Activated CD4-positive, alpha-beta memory T cell treated with anti-CD3 and anti-CD28 coated beads, Interleukin-2, amount 10 ng/mL, durations not matched to agents 7 days and 5 days (primary cell): ENCODE measurements at places on chromosomes 2 and 18.

DNA sequence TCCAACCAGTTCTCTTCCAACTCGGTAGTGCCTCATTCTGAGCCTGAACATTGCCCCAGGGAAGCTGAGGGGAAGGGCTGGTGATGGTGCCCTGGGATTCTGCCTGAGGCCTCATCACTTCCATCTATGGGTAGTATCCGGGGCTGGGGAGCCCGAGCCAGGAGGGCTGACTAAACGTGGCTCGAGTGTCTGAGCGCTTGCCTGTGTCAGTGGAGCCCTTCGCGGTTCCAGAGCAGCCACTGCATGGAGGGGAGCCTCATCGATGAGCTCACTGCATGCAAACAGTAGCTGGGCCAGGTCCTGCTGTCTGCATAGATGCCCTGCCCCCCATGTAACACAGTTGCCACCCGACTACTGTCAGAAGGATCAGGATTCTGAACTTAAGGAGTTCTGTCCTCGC lies 129.3 kb downstream of the GLI2 start:
- no peaks in the 10 kb centered on the region for H3K36me3 ChIP-seq
- no peak overlapping the region for H3K27ac ChIP-seq
- no peak for DNase-seq
- no peak overlapping the region for H3K4me3 ChIP-seq

GRCh38 chr18:22872900-22873537 lies 60.1 kb upstream of the RBBP8 start:
- H3K4me3 ChIP-seq, result peak overlapping the region; percentile 3
- peaks cover 4% of the 10 kb centered on the region for H3K27me3 ChIP-seq
- no peaks in the 10 kb centered on the region for H3K36me3 ChIP-seq
- DNase-seq, result no peak

GRCh38 chr2:150292807-150293206 lies 194.7 kb downstream of the RND3 start:
- no peaks in the 10 kb centered on the region for H3K4me1 ChIP-seq
- no peaks in the 10 kb centered on the region for H3K27me3 ChIP-seq
- H3K36me3 ChIP-seq, result no peaks in the 10 kb centered on the region
- no peak for DNase-seq
- H3K27ac ChIP-seq, result no peak overlapping the region
- no peak overlapping the region for H3K4me3 ChIP-seq

GRCh38 chr2:37020212-37020886 lies 54.0 kb upstream of the STRN start:
- H3K4me1 ChIP-seq, result no peaks in the 10 kb centered on the region
- peaks cover 44% of the 10 kb centered on the region for H3K36me3 ChIP-seq
- H3K27me3 ChIP-seq, result no peaks in the 10 kb centered on the region
- no peak overlapping the region for H3K4me3 ChIP-seq

GRCh38 chr18:22547807-22548561 lies 130.3 kb upstream of the CTAGE1 start:
- no peak overlapping the region for H3K27ac ChIP-seq
- H3K4me1 ChIP-seq, result no peaks in the 10 kb centered on the region
- no peak for DNase-seq
- no peaks in the 10 kb centered on the region for H3K27me3 ChIP-seq
